ENCODE measurements at places on chromosomes 6 and 20. TPM values are rescaled to one million over a fixed set of nuclear protein-coding genes. Genes with fewer than 3 reads are reported as not detected.

GRCh38 chr6:41963371-41963770 lies 21.8 kb upstream of the CCND3 start:
- no peak for DNase-seq

DNA sequence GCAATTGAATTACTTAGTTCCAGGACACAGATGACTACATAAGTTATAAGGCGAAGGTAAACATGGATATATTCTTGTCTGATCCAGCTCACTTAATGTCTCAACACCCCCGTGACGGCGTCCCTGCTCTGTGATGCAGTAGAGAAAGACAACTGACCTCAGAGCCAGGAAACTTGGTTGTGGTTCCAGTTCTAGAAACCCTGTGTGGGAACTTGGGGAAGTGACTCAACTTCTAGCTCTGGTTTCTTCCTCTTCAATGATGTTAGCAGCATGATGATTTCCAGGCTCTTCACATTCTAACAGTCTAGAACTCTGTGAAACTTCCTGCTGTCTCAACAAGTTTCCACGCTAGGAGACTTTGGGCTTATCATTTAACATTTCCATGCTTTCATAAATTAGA lies 18.4 kb downstream of the LAMA4 start:
- no peak for DNase-seq

GRCh38 chr6:156963712-156964700 lies 186.8 kb downstream of the ARID1B start:
- peak; percentile 53 for DNase-seq

GRCh38 chr6:126176282-126176681 lies 163.6 kb upstream of the CENPW start:
- DNase-seq = no peak

- DNase-seq = peak; percentile 14
These were observed 6.0 kb upstream of the LATS1 start for GRCh38 chr6:149723771-149724417.

- peak; percentile 89 for DNase-seq
These were observed 15.5 kb upstream of the TCFL5 start for GRCh38 chr20:62876902-62877816.

- no peak for DNase-seq
These were observed 45.9 kb upstream of the RALY start for GRCh38 chr20:33947709-33948295.

GRCh38 chr6:32204268-32204715 lies 11.8 kb upstream of the GPSM3 start:
- no peak for DNase-seq

- no peak for DNase-seq
These were observed 22.5 kb downstream of the TRAF3IP2 start for GRCh38 chr6:111583221-111583620.

DNA sequence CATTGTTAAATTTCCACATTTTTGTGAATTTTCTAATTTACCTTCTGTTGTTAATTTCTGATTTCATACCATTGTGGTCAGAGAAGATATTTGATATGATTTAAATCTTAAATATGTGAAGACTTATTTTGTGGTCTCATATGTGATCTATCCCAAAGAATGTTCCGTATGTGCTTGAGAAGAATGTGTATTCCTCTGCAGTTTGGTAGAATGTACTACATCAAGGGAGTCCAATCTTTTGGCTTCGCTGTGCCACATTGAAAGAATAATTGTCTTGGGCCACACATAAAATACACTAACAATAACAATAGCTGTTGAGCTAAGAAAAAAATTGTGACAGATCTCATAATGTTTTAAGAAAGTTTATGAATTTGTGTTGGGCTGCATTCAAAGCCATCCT lies 176.2 kb upstream of the PRND start:
- peak; percentile 64 for DNase-seq

- no peak for DNase-seq
These were observed at the start of gene ACSS1 for GRCh38 chr20:25058051-25058846. Gene ACSS1, minus strand, starts transcription at chr20:25058139. Its CDS starts 37 bp downstream, at chr20:25058102.

- DNase-seq = peak; percentile 57
These were observed 48.9 kb downstream of the ZFAND3 start for GRCh38 chr6:37868447-37868825.

DNA sequence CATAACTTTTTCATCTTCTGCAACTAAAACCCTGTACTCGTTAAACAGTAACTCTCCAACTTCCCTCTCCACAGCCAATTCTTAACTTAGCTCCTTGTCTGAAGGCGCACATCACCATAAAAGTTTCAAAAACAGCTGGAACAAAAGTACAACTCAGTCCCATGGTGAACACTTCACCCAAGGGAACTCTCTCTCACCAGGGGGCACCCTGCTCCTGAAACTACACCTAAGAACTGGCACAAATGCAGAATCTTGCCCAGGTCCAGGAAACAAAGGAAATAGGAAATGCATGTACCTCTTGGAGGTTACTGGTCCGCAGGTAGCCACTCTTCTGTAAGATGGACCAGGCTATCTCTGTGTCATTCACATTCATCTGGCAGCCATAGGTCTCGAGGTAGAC lies 6.6 kb downstream of the CDK5RAP1 start:
- DNase-seq = no peak

DNA sequence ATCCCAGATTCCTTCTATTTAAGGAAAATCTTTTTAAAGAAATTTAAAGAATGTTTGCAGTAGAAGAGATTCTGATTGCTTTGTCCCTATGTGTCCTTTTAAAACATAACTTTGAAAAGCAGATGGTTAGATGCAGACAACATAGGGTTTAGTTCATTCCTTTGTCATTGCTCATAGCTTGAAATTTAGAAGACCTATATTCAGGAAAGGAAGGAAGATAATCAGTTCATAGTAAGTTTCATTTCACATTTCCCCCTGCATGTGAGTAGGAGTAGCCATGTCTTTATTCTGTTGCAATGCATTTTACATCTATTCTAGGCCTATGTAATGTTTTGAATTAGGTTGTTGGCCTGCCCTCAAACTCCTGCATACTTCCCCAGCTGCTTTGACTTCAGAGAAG lies 197.9 kb upstream of the GRIK2 start:
- peak; percentile 44 for DNase-seq

GRCh38 chr6:34810936-34811632 lies 19.2 kb downstream of the BLTP3A start:
- DNase-seq = no peak

DNA sequence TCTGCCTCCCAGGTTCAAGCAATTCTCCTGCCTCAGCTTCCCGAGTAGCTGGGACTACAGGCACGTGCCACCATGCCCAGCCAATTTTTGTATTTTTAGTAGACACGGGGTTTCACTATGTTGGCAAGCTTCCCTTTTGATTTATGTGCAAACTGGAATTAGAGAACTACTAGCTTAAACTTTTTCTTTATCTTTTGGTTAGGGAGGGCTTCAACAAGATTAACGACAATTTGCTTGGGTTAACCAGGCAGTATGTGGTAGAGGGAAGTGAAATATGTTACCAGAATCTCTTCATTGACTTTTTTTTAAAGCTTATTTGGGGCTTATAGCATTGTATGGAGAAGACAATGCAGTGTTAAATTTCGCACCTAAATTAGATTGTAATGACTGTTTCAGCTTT lies 9.0 kb downstream of the MYO6 start:
- DNase-seq = no peak

DNA sequence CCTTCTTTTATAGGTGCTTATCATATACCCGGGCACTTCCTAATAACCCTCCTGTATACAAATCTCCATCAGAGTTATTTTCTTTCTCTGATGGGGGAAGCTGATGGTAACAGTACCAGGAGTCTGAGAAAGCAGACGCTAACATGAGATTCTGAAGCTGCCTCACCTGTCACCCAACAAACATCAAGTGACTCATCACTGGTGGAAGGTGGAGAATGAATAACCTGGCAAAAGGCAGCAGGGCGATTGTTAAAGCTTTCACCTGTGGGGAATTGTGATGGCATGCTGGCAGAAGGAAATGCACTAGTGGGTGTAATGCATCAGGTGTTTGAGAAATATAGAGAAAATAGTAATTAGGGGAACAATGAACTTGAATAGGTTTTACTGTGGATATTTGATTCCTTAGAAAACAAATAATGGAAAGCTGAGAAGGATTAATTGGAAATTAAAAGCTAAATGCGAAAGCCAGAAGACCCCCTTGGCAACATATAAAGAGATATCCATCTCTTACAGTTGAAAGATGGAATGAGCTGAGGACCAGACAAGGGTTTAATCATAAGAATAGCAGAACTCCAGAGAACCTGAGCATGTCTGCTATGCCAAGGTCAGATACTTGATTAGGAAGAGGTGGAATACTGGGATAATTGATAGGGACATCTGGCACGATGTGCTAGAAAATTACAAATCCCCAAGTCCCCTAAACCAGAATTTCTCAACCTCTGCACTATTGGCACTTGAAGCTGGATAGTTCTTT lies 517.1 kb downstream of the PKHD1 start:
- no peak for DNase-seq

The TLDC2 gene
- polyA plus RNA-seq = 0.62 TPM

The ZNF335 gene
- polyA plus RNA-seq = 9.6 TPM

The BPI gene
- polyA plus RNA-seq = 0.63 TPM

The ZNF165 gene
- polyA plus RNA-seq = 0.36 TPM

The TAF4 gene
- polyA plus RNA-seq = 17.1 TPM

The TFAP2A gene
- polyA plus RNA-seq = 14.0 TPM

The CST2 gene
- polyA plus RNA-seq = not detected

The CTCFL gene
- polyA plus RNA-seq = 0.12 TPM

The STMND1 gene
- 0.11 TPM for polyA plus RNA-seq
